ENCODE measurements at places on chromosomes 7 and 10.
A peak's percentile ranks its signal among the peaks of the same experiment; 100 is the strongest.

DNA sequence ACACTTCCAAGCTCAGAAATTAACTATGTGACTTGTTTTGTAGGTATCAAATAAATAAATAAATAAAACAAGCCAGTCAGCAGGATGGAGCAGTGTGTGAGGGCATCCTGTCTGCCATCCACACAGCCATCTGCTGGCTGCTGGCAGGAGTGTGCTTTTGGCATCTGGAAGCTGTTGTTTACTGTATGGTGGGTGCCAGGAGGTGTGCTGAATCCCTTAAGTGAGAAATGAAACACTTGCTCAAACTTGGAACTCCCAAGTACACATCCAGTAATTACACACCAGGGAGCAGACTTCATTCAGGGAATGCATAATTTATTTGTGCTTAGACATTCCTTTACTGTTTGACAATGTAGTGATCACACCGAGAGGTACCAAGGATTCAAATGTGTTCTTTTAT, 16.9 kb upstream of the TAX1BP1 start:
- no peak for ATAC-seq

DNA sequence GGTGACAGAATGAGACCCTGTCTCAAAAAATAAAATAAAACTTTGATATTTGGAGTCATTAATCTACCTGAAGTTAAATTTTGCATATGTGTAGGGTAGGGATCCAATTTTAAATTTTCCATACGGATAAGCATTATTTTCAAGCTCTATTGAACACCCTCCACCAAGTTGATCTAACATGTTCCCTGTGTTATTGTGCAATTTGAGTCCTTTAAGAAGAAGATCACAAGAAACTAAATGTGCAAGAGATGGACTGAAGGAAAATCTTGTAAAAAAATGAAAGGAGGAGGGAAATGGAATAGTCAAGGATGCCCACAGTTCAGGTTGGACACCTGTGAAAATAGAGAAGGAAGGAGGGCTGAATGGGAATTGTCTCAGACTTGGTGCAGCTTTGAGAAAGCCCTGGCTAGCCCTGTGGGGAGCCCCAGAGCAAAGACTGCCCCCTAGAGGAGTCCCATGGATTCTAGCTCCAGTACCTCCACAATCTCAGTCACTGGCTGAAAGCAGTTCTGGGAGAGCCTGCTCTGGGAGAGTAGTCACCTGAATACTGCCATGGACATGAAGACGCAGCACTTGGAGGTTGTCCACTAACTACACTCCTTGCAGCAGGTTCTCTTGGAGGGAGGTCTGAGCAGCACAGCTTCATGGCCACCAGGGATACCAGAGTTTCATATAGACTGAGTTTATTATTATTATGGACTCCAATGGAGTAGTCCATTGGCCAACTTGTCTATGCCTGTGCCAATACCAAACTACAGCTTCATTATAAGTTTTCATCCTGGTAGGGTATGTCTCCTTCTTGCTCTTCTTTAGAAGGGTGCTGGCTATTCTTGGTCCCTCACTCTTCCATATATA, 5.7 kb upstream of the TIAL1 start:
- ATAC-seq, result peak; percentile 83

DNA sequence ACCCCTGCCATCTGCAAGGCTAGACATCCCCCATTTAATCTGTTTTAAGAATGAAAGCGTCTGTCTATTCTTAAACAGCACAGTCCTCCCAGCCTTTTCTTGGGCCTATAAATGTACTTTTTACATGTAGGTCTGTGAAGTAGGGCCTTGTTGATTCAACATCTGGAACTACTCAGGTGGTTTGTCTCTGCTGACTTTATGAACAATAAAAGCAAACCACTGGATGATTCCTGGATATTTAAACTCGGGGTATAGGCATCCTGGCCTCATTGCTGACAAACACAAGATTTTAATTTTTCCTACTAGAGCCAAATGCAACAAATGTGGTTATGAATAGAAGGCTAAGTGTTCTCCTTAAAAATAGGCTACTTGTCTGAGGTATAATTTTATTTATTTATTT, 198.3 kb downstream of the WDR11 start:
- no peak for ATAC-seq

DNA sequence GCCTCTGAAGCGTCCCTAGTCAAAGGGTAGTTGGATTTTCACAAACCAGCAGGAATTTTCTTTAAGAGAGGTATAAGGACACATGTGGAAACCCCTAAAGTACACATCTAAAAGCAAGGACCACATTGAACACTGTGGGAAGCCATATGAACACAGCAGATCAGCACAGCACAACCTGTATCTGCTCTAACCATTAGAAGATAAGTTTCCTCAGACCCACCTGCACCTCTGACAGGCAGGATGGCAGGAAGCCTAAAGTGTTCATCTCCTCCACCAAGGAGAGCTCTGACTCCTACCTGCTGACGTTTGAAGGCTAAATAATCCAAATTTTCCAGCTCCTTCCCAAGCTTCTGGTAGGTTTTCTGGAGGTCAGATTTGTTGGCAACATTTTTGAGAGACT, 174.4 kb downstream of the CTNNA3 start:
- no peak for ATAC-seq

GRCh38 chr7:145152589-145152988, 316.7 kb upstream of the TPK1 start:
- ATAC-seq, result no peak

DNA sequence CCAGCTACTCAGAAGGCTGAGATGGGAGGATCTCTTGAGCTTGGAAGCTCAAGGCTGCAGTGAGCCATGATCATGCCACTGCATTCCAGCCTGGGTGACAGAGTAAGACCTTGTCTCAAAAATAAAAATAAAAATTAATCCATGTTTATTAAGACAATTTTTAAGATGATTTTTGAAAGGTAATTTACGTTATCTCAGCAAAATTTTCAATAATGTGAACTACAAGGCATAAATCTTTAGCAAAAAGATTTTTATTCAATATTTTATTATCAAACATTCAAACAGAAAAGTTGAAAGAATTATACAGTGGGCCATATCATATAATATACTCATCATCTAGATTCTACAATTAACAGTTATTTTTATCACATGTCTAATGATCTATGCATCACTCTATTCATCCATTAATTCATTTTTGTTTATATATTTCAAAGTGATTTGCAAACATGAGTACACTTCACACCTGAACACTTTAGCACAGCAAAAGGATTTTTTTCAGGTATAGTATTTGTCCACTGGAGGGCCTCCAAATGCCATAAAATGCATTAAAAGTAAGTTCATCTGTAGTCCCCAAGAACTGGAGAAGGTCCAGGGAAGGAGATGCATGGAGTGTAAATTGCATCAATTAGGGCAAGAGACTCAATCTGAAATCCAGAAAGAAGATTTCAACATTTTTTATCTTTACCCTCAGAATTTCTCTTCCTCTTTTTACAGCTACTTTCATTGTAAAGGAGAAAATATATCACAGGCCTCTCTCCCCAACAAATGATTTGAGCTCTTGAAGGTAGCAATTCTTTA, 38.6 kb upstream of the RSBN1L start:
- peak; percentile 60 for ATAC-seq

- ATAC-seq, result no peak
These were observed 139.4 kb upstream of the HPS1 start for GRCh38 chr10:98586096-98586495.
